ENCODE measurements at places on chromosomes 11 and 22.

- DNase-seq, result no peak
Measured at GRCh38 chr11:2586087-2586792, 113.6 kb downstream of the KCNQ1OT1 start.

DNA sequence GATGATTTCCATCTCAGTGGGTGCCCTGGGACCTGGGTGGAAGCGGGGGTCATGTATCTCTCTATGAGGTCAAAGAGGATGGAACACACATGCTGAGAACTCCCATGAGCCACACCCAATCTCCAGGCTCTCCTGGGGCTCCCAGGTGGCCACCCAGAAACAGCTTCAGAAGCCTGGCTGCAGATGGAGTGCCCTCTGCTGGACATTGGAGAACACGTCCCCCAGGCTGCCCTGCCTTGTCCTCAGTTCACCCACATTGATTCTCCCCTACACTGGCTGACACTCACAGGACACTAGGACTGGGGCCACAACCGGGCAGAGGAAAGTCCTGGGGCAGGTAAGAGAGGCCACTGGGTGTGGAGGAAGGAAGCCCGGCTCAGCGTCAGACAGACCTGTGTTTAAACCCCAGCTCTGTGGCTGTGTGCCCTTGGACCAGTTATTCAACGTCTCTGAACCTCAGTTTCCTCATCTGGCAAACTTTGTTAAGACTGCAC is 4.5 kb upstream of the NOL12 start:
- peak; percentile 86 for DNase-seq

DNA sequence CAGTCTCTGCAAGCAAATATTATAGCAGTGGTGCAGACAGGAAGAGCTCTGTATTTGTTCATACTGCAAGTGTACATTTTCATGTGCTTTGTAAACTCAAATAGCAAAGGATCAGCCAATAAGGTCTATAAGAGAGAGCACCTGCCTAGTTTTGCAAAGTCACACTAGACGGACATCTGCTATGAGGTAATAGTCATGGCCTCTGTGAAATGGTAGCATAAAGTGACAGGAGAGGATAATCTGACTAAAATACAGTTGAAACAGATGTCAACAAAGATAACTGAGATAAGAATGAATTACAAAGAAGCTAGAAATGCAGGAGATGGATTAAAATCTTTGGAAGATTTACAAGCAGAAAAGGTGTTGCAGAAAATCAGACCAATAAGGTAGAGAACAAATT is 70.6 kb upstream of the SPON1 start:
- no peak for DNase-seq

DNA sequence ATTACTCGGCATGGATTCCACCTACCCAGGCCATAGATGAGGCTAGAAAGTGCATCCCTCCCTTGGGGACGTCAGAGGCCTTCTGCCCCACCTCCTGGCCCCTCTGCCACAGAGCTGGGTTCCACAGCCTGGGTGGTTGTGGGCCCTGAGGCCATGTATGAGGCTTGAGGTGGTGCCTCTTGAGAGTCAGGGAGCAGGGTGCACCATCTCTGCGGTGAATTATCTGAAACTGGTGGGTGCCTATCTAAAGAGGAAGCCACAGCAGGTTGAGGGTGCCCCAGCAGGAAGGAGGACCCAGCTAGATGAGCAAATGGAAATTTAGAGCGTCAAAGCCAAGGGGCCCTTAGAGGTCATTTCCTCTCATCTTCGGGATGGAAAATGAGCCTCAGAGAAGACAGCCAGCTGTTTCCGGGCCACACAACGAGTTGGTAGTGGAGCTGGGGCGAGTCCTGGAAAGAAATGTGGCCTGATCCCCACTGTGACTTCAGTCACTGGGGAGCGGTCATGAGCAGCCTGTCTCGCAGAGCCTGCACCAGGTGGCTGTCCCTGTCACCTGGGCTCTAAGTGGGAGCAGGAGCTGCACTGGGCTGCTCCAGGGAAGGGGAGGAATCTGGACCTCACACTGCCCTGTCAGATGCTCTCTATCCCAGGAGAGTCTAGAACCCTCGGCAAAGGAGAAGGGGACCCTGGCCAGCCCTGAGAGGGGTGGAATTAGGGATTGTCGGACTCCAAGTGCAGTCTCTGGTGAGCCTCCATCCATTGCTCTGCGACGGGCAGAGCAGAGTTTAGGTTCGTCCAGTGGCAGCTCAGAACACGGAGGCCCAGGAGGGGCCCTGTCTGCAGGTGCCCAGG is 7.3 kb downstream of the ADORA2A start:
- DNase-seq, result peak; percentile 88

- no peak for DNase-seq
Measured at GRCh38 chr22:33922349-33922681, 2.0 kb upstream of the LARGE1 start.

DNA sequence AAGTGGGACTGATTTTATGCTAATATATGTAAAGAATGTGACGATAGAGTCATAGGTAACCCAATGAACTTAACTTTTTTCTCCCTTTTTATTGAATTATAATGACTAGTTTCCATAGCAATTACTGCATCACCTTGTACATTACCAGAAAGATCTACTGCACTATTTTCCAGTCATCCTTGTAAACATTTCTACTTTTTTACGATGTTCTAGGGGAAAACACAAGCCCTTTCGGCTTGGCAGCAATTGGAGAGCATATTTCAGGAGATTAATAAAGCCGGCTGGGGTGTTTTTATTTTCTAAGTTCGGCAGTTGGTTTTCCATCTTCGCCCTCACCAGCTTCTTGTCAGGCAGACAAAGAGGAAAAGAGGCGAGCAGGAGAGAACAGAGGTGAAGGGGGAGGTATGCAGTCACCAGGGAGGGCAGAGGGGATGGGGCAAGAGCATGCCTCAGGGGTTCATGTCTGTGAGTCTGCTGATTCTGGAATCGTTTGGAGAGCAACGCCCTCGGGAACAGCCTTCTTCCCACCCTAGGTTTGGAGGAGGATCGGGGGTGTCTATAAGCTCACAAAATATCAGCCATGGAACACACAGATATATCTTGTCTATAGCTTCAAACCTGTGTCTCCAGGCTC is 476.4 kb downstream of the MIAT start:
- no peak for DNase-seq

DNA sequence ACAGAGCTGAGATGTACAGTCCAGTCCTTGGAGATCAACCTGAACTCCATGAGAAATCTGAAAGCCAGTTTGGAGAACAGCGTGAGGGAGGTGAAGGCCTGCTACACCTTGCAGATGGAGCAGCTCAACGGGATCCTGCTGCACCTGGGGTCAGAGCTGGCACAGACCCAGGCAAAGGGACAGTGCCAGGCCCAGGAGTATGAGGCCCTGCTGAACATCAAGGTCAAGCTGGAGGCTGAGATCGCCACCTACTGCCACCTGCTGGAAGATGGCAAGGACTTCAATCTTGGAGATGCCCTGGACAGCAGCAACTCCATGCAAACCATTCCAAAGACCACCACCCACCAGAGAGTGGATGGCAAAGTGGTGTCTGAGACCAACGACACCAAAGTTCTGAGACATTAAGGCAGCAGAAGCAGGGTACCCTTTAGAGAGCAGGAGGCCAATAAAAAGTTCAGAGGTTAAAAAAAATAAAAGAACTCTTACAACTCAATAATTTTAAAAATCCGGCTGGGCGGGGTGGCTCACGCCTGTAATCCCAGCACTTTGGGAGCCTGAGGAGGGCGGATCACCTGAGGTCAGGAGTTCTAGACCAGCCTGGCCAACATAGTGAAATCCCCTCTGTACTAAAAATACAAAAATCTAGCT is 69.9 kb upstream of the RTL6 start:
- DNase-seq, result peak; percentile 58

- no peak for DNase-seq
Measured at GRCh38 chr11:110314366-110315095, 18.1 kb upstream of the RDX start.

GRCh38 chr22:24937114-24937513 is 9.4 kb downstream of the LHFPL7 start:
- peak; percentile 34 for DNase-seq

DNA sequence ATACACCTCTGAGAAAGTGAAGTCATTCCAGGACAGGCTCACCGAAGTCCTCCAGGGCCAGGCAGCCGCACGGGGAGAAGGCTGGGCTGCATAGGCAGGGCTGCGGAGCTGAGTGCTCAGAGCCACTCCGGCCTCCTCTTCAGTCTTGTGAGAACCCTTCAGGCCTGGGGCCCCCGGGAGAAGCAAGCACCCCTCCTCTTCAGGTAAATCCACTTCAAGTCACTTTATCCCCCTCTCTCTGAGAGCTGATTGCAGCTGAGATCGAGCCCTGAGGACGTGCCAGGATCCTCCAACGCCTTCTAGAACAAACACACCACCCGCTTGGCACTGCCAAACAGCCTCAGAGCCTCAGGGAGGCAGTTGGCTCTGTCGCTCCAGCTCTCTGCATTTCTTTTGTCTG is 1526.3 kb downstream of the BRD1 start:
- no peak for DNase-seq

DNA sequence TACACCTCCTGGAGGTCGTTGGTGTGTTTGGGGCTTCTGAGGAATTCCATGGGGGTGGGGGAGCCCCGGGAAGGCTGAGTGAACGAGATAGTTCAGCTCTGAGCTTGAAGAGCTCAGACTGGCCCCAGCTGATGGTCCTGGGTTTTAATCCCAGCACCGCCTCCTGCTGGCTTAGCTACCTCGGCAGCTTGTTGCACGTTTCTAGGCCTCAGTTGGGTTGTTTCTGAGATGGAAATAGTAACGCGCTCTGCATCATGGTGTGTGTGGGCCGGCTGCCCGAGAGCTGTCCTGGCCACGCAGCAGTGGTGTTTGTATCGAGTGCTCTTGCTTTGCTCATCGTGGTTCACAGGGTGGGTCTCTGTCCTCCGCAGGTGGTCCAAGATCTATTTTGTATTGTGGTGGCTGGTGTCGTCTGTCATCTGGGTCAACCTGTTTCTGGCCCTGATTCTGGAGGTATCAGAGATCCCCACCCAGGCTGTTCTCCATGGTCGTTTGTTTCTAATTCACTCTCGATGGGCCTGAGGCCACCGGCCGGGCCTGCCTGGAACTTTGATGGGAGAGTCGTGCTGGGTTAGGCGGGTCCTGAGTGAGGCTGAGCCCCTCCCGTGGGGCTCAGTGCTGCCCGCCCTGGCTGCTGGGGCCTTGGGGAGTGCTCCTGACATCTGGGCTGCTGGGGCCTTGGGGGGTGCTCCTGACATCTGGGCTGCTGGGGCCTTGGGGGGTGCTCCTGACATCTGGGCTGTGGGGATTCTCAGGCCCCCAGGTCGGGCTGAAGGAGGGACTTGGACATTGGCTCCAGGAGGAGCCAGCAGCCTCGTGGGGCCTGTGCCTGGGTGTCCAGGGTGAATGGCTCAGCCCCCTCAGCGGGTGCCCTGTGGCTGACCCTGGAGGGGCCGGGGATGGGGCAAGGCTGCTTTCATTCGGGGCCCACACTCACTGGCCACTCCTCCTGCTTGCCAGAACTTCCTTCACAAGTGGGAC is 37.7 kb downstream of the TPCN2 start:
- no peak for DNase-seq

- DNase-seq, result no peak
Measured at GRCh38 chr11:21931436-21932101, 261.3 kb upstream of the ANO5 start.

- no peak for DNase-seq
Measured at GRCh38 chr22:42500836-42501179, 18.8 kb downstream of the RRP7A start.

DNA sequence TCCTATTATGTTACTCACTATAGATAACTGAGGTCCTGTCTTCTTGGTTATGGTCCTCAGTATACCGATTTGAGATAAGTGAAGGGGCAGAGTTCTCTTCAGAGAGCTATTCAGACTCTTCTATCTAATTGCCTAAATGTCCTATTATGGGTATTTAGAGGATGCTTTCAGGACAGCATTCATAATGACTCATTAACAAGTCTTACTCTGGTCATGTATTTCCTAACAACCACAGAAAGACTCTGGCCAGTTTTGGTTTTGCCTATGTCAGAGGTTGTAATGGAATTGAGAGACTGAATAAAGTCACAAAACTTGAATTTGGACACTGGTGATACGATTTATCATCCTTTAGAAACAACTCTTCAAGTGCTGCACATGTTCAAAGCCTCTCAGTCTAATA is 1233.0 kb downstream of the JRKL start:
- no peak for DNase-seq

DNA sequence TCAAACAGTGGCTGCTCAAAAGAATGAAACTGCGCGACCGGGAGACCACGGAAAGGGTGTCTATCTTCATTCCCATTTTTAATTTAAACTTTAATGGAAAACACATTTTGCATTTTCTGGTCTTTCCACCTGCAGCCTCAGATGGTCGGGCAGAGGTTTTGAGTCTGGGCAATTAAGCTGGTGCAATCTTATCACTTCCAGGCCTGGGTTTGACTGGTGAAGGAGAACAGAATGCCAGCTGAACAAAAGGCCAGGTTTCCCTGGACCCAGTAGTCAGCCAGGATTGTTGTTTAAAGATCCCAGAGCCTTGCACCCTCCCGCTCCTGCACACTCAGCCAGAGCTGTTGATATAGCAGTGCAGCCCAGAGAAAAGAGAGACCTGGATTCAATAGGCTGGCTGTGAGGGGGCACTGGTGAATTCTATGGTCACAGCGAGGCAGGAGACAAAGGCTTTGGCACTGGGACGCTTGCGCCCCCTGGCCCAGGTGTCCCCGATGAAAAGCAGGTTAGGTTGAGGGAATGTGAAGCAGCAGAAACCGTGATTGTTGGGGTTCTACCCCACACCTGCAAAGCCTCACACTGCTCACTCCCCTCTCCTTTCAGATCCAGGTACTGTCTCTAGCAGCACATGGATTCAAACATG is 83.6 kb downstream of the FLI1 start:
- DNase-seq, result no peak

DNA sequence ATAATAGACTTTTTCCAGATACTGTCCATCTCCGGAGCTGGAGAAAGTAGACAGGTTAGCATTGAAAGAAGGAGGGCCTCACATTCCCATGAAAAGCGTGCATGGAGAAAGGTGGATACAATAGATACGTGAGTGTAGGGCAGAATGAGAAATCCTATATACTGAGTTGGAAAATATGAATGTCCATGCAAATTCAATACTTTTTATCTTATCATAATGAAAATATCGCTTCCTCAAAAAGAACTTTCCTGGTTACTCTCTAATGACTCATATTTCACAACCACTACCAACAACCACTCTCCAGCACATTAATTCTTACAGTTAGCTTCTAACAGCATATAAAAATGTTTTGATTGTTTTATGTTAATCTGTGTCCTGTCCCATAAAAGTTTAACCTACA is 22.0 kb upstream of the MS4A6A start:
- DNase-seq, result peak; percentile 10

DNA sequence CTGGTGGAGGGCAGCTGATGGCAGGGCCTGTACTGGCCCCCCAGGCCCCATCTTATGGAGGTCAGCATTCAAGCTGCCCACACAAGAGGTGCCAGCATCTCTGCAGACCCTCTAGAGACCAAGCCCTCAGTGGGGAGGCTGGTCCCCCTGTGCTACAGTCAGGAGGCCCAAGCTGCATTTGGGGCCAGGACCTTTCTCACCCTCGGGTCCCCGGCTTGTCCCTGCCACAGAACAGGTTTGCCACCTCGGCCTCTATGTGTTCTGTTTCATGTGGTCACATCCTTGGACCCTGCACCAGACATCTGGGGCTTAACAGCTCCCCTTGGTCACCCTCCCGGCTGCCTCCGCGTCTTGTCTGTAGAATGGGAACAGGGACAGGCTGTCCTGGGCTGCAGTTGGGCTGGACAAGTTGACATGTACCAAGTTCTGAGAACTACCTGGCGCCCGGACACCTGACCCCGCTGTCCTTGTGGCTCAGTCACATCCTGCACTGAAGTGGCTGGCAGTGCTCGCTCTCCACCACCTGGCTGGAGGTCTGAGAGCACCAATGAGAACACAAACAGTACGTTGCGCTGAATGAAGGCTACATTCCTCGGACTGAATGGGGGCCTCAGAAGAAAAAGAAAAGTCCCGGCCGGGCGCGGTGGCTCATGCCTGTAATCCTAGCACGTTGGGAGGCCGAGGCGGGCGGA is 2.7 kb upstream of the PLXNB2 start:
- no peak for DNase-seq

- no peak for DNase-seq
Measured at GRCh38 chr22:24466716-24467328, 28.3 kb upstream of the UPB1 start.
